ENCODE measurements at places on chromosomes 11 and 22.

GRCh38 chr11:86703987-86704386, 31.6 kb upstream of the ME3 start:
- DNase-seq, result no peak

DNA sequence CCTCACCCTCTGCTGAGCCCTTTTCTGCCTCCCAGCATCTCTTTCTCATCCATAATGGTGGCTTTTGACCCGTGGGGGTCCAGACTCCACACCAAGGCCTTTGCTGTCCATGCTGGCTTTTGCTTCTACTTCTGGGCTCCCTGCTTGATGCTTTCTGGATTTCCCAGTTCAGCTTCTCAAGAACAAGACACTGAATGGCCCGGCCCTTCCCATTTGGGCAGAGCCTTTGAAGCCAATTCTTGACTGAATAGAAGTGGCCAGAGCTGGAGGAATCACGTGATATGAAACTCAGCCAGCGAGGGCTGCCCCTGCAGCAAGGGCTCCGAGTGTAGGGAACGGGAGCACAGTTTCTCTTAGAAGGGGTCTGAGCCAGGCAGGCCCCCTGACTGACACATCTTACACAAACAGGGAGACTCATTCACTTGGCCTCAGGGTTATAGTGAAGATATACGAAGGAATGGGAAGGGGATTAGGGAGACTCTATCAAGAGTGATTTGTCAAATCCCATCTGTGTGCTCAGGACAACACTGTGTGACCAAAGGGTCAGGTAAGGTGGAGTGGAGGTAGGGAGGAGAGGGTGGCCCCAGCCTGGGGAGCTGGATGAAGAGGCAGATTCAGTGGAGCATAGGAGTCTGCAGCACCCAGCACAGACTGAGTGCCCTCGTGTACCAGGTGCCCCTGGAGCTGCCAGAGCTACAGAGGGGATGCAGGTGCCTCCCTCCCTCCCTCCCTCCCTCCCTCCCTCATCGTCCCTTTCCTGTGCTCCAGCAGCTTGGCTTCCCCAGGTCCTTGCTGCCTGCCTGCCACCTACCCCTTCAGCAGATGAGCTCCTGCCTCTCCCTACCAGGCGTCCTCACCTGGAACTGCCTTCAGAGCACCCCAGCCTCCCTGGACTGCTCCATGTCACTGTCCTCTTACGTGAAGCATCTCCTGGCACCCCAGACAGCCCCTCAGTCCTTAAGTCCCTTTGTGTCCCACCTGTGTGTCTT, 106.0 kb downstream of the TRIM29 start:
- peak; percentile 26 for DNase-seq

DNA sequence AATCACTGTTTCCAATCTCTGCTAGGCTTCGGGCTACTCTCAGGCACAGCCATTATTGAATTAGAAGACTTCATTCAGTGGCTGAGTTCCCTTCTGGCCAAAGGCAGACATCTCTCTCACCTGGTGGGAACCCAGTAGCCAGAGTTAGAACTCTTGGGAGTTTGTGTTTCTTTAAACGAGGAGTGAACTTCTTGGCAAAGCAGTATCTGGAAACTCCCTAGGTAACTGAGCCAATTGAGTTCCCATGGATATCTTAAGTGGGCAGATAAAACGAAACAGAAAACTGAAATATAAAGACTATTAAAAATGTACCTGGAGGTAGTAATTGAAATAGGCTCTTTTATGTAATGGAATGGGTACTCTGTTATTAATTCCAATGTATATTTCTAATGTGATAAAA, 125.6 kb downstream of the NELL1 start:
- no peak for DNase-seq

GRCh38 chr11:3199537-3200295, 18.9 kb downstream of the MRGPRG start:
- DNase-seq, result no peak

DNA sequence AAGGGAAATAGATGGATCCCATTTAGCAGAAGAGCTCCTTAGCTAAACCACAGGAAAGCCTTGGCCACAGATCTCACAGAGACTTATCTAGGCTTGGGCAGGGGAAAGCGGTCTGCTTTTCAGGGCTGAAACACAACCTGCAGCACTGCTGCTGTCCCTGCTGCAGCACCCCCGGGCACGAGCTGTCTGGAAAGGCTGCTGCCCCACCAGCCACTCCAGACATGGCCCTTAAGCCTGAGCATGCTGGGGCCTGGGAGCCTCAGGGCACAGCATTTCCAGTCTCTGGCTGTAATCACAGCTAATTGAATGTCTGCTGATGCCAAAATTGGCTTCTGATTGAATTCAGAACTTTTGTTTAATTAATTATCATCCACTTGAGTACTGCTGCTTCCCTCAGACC, 115.0 kb downstream of the TMPRSS5 start:
- no peak for DNase-seq

GRCh38 chr11:115776916-115777315, 272.7 kb upstream of the CADM1 start:
- DNase-seq, result no peak

GRCh38 chr11:101723371-101723770, 139.6 kb upstream of the TRPC6 start:
- DNase-seq, result no peak

GRCh38 chr22:38046070-38046748, 11.0 kb upstream of the PICK1 start:
- DNase-seq, result no peak

DNA sequence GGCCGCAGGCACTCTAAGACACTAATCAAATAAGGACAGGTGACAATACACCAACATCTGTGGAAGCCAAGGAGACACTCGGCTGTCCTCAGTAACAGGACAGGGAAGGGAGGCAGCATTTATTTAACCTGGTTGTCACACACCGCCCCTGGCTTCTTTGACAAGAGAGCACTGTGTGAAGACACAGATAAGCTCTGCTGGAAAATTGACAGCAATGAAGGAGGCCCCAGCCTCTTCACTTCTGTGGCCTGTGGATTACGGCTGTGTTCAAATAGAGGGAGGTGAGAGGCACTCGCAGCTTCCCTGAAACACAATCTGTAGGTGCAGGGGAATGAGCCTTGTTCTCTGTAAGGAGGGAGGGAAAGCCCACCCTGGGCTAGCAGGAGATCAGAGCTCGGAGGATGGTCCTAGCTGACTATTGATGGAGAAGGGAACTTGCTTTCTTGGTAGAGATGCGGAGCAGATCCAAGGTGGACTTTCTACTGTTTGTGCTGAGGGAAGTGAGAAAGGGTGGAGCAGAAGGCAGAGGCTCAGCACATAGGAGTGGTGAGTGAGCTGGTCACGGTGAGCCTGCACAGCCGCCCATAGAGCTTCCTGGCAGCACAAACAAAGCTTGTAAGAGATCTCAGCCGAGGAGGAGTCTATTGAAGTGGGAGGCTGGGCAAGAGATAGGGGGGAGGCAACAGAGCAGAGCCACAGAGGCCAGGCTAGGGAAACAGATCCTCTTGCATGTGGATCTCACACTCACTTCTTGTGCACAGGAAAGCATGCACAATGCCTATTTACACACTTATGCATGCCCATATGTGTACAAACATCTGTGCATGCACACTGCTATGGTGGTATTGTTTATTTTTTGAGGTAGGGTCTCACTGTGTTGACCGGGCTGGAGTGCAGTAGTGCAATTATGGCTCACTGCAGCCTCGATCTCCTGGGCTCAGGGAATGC, 114.6 kb upstream of the THY1 start:
- no peak for DNase-seq

- DNase-seq, result no peak
Observed at GRCh38 chr22:18022876-18023275, 1.5 kb downstream of the MICAL3 start.

DNA sequence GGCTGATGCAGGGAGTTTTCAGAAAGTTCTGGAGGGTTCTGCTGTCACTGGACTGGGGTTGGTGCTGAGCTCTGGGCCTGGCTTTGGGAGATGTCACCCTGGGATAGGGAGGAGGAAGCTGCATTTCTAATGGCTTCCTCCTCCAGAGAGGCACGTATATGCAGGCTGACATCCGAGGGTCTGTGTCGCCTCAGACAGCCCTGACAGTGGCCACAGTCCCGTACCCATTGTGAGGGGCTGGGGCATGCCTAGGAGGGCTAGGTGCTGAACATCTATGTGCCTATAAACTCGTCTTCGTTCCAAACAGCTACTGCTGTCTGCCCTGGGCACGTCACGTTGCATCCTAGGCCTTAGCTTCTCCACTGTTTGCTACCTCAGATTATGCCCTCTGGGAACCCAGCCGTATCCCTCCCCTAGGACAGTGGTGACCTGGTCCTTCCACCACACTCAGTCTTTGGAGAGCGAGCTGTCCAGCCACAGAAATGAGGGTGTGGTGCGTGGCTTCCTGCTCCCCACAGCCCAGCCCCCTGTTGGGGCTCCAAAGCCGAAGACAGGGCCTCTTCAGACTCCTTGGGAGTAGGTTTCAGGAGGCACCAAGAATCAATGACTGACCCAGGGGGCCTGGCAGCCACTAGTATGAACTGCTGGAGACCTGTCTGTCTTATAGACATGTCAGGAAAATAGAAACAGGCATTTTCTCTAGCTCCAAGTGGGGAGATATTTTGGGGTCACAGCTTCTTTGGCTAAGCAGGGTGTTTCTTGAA, 26.4 kb downstream of the ADAMTS15 start:
- DNase-seq, result no peak

GRCh38 chr22:27670701-27671412, 130.7 kb downstream of the MN1 start:
- no peak for DNase-seq

GRCh38 chr11:79259800-79260199, 181.0 kb downstream of the TENM4 start:
- DNase-seq, result no peak

DNA sequence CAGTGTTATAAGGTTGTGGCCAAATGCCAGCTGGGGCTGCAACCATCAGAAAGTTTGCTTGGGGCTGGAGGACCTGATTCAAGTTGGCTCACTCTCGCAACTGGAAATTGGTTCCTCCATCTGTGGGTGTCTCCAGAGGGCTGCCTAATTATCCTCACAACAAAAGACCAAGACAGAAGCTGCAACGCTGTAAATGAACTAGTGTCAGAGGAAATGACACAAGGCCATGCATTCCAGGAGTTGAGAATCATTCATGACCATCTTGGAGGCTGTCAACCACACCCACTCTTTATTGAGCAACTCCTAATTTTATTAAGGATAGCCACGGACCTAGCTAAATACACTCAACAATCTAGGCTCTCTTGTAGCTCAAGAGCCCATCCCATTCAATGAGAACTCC, 1060.8 kb downstream of the OPCML start:
- no peak for DNase-seq

GRCh38 chr11:75811485-75811884, 3.5 kb upstream of the UVRAG start:
- DNase-seq, result no peak

DNA sequence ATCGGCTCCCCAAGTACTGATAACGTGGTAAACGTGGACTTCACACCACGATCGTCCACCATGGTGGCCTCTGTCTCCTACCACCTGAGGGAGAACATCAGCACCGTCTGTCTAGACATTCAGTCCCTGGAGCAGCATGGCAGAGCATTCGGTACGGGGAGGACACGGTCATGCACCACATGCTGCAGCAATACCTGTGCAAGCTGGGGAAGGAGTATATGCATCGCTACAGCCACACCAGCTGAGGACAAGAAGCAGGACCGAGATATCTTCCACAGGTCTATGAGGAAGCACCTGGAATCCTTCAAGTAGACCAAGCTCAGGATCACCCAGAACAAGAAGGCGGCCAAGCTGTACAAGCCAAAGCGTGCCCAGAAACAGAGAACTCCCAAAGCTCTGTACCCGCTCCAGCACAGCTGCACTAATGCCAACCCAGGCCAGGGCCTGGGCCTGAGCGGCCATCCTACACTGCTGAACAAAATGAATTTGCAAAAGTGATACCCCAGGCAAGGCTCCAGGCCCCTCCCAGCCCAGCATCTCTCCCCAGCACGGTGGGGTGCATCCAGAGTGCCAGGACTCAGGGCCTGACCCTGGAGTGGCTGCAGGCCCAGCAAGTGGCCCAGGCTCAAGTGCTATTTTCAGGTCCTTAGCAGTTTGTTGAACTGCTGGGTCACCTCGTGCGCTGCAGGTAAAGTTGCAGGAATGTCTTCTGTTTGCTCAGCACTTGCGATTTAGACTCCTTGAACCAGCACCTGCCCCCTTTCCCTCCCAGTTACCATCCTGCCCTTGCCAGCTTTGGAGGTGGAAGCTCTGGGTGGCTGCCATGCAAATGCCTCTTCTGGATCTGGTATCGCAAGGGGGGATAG, 119.3 kb upstream of the SERPIND1 start:
- DNase-seq, result no peak

- no peak for DNase-seq
Observed at GRCh38 chr11:10023212-10023611, 270.8 kb downstream of the SBF2 start.

DNA sequence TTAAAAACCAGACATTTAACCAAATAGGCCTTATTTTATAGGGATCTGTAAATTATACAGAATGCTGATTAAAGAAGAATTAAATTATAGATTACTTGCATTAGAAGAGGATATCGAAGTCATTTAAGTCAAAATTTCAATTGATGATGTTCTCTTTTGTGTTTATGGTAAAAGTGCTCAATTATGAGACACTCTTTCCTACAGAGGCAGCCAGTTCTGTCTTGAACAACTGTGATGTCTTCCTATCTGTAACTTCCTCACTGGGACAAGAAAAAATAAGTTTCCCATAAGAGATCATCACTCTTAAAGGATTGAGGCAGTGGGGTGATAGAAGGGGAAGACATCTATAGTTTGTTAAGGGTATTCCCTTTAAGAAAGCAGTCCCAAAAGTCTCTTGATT, 613.5 kb downstream of the INSC start:
- no peak for DNase-seq

DNA sequence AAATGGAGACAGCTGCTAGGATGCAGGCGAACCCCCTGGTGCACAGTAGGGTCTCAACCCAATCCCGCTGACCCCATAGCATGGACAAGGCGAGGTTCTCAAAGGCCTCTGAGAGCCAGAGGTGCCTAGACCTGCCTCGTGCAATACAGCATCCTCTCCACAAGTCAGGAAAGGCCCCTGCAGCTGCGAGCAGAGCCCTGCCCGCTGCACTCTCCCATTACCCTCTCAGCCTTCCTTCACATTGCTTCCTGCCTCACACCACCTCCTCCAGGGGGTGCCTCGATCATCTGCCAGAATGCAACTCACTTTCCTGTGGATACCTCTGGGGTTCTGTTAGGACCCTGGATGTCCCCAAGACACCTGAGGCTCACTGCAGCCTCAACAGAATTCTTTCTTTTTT, 42.8 kb upstream of the TCF20 start:
- no peak for DNase-seq

- DNase-seq, result no peak
Observed at GRCh38 chr22:29641700-29642330, 38.4 kb downstream of the NF2 start.

DNA sequence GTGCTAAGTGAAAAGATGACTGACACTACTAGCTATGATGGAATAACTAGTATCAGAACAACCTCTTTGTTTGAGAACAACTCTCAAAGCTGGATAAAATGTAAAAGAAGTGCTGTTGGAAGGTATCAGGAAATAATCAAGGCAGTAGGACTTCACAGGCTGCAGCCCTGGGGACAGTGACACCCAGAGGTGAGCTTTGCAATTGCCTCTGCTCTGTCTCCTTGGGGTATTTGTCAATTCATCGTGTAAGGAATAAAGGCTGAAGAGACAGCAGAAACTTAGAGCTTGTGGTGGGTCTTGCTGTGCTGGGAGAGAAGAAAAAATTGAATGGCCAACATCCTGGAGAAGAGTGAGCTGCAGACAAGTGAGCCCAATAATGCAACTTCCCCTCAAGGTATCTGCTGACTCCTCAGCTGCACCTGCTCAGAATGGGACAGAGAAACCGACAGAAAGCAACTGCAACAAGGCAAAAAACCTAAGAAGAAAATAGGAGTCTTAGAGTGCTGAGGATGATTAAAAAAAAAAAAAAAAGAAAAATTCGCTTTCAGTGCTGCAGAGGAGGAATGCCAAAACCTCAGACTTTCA, 141.1 kb downstream of the RCN1 start:
- no peak for DNase-seq

Data from activated CD8-positive, alpha-beta memory T cell treated with anti-CD3 and anti-CD28 coated beads, Interleukin-2, amount 50 U/mL, for 48 hours (primary cell).